ENCODE measurements at places on chromosomes 3 and 15. TPM values are rescaled to one million over a fixed set of nuclear protein-coding genes. Genes with fewer than 3 reads are reported as not detected.

The MYL3 gene
- total RNA-seq = 0.33 TPM

The XPC gene
- 43.0 TPM for total RNA-seq

The KNL1 gene
- total RNA-seq = 11.7 TPM

The CHRFAM7A gene
- total RNA-seq = 0.96 TPM

DNA sequence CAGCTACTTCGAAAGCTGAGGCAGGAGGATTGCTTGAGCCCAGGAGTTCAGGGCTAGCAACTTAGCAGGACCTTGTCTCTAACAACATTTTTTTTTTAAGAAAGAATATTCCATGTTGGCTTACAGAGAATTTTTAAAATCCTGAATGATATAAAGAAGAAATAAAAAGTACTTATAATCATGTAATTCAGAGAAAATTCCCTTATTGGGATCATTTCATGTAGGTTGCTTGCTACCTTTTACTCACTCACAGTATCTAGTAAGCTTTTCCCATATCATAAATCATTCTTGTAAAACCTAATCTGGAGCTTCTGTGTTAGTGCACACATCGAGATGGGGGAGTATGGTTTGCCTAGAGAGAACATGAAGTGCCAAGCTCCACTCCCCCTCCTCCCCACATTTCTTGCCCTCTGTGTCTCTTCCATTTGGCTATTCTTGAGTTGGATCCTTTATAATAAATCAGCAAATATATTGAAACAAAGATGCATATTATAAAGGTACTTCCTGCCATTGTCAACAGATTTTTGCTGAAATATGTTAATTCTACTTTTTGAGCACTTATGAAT lies 13.6 kb downstream of the TF start:
- DNase-seq = no peak

- no peak for DNase-seq
These were observed 825 bp upstream of the RTP3 start for GRCh38 chr3:46496746-46497555.

DNA sequence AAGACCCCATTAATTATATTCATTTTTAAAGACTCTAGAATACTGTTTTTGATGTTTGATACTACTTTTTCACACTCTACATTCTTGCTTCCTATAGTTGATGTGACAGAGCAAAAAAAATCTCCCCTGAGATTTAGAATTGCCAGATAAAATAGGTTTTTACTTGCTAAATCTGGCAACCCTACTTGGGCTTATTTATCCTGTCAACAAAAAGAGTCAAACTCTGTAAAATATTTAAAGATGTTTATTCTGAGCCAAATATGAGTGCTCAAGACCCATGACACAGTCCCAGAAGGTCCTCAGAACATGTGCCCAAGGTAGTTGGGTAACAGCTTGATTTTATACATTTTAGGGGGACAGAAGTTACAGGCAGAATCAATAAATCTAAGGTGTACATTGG lies 72.3 kb downstream of the DAPK2 start:
- no peak for DNase-seq

GRCh38 chr15:58524247-58524646 lies 92.5 kb downstream of the LIPC start:
- DNase-seq = no peak

Measured in progenitor cell of endocrine pancreas (in vitro differentiated cells).